K562 (cell line): ENCODE measurements at places on chromosomes 3 and 15. TPM values are rescaled to one million over a fixed set of nuclear protein-coding genes. Genes with fewer than 3 reads are reported as not detected.

GRCh38 chr3:45776611-45777010 is 19.7 kb downstream of the SLC6A20 start:
- no peak overlapping the region for H3K4me3 ChIP-seq
- peaks cover 46% of the 10 kb centered on the region for H3K27me3 ChIP-seq
- no peaks in the 10 kb centered on the region for H3K36me3 ChIP-seq
- DNase-seq, result no peak
- peaks cover 9% of the 10 kb centered on the region; the same call in 1 of the 2 replicates for H3K4me1 ChIP-seq

LIPC gene
- 0.13 and 0.27 TPM in 2 replicates for total RNA-seq

PP2D1 gene
- total RNA-seq, result not detected in 2 replicates

PRKAR2A gene
- 84.4 and 84.5 TPM in 2 replicates for total RNA-seq

PLA1A gene
- total RNA-seq, result not detected in 2 replicates

- H3K27me3 ChIP-seq, result no peaks in the 10 kb centered on the region
- peaks cover 15% of the 10 kb centered on the region for H3K4me1 ChIP-seq
- no peak overlapping the region for H3K4me3 ChIP-seq
- no peak for DNase-seq
- H3K36me3 ChIP-seq, result no peaks in the 10 kb centered on the region; the same call in 2 of the 3 replicates
Observed at GRCh38 chr3:43632986-43633385, 11.2 kb upstream of the ANO10 start.

GRCh38 chr3:101836652-101837598 is 12.4 kb upstream of the NFKBIZ start:
- no peaks in the 10 kb centered on the region for H3K4me1 ChIP-seq
- DNase-seq, result no peak
- no peaks in the 10 kb centered on the region for H3K27me3 ChIP-seq
- no peak overlapping the region for H3K4me3 ChIP-seq
- H3K36me3 ChIP-seq, result no peaks in the 10 kb centered on the region

DNA sequence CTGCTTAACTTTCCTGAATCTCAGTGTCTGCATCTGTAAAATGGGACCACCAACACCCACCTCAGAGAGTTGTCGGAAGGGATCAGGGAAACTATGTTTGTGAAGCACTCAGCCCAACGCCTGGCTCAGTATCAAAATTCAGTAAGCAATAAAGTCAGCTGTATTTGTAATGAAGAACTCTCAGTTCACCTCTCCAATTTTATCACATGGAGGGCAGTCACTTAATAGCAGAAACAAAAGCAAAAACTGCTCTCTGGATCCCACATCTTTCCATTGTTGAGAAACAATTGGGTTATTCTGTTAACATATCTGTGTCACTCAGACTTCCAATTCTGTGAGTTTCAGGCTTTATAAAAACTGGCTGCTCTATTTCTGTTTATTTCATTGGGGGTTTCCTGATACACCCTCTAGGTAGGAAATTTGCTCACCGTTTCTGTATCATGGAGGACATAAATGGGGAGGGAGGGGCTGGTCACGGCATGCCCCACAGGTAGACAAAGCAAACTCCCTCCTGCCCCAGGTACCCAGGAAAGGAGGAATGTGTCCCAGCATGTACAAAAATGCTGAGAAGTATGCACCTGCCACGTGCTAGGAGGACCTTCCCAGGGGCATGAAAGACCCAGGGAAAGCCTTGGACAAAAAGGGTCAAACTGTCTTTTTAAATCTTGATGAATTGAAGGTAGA is 81.4 kb upstream of the LMOD3 start:
- no peak overlapping the region for H3K4me3 ChIP-seq
- no peak for DNase-seq
- H3K36me3 ChIP-seq, result no peaks in the 10 kb centered on the region
- no peak overlapping the region for H3K27ac ChIP-seq
- H3K27me3 ChIP-seq, result no peaks in the 10 kb centered on the region; the same call in 2 of the 3 replicates

GRCh38 chr3:154931484-154931883 is 148.6 kb upstream of the MME start:
- H3K27ac ChIP-seq, result no peak overlapping the region
- no peaks in the 10 kb centered on the region for H3K36me3 ChIP-seq
- no peak for DNase-seq

GOLGA6B gene
- not detected in 2 replicates for total RNA-seq

GRCh38 chr15:25587616-25588340 is 149.0 kb upstream of the UBE3A start:
- H3K27ac ChIP-seq, result no peak overlapping the region
- no peaks in the 10 kb centered on the region for H3K36me3 ChIP-seq
- no peaks in the 10 kb centered on the region for H3K4me1 ChIP-seq
- H3K27me3 ChIP-seq, result no peaks in the 10 kb centered on the region
- DNase-seq, result no peak

RPP14 gene
- 14.9 and 17.0 TPM in 2 replicates for total RNA-seq
